ENCODE measurements at places on chromosomes 2 and 18.
A peak's percentile ranks its signal among the peaks of the same experiment; 100 is the strongest.

DNA sequence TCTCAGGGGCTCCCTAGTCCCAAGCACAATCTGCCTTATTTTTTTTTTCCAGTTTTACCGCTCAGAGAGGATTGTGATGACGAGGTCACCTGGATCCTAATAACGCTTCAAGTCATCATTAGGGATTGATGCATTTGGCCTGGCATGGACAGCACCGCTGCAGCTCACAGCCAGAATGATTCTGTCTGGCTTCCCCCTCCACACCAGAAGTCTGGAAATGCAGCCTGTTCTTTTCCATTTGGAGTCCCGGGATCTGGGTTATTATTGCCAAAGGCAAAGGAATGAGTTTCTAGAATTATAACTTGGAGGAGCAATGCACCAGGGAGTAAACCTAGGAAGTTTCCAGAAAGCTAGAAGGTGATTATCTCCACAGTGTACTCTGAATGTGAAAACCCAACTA, 81.1 kb upstream of the TAF1B start:
- peak overlapping the region; percentile 12 for H3K27ac ChIP-seq
- H3K4me1 ChIP-seq: peaks cover 3% of the 10 kb centered on the region
- H3K4me3 ChIP-seq: no peak overlapping the region
- peaks cover 3% of the 10 kb centered on the region for H3K27me3 ChIP-seq

DNA sequence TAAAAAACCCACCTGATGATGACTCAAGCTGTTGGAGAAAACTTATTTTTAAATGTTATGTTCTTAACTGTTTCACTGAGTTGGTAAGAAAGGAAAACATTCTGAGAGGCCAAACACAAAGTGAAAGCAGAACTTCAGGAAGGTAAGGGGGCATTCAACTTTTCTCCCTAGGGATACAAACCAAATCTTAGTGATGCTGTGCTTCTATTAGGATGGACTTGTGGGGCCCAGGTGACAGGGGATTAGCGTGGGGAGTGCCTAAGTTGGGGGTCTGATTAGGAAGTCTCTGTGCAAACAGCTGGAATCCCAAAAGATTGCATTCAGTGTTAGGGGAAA, 18.5 kb downstream of the PDCL3 start:
- H3K4me3 ChIP-seq: no peak overlapping the region
- peaks cover 9% of the 10 kb centered on the region for H3K36me3 ChIP-seq
- H3K27me3 ChIP-seq: no peaks in the 10 kb centered on the region

GRCh38 chr2:242065426-242065825, 195.9 kb downstream of the RTP5 start:
- no peak overlapping the region for H3K27ac ChIP-seq
- no peaks in the 10 kb centered on the region for H3K4me1 ChIP-seq
- H3K27me3 ChIP-seq: peaks cover 10% of the 10 kb centered on the region
- no peaks in the 10 kb centered on the region for H3K36me3 ChIP-seq
- no peak overlapping the region for H3K4me3 ChIP-seq

DNA sequence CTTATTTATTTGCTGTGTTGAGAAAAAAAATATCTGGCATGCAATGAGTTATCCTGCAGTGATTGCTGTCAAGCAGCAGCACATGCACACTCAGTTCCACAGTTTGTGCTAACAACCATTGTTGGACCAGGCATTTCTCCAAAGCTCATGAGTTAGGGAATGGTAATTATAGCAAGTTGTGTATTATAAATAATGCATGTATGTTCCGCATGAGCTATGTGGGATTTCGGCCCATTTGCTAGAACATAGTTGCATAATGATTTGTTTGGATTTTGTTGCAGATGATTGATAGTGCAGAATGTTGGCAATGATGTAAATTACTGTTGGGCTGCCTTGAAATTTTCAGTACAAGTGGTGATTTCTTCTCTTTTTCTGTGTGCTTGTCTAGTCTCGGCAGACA, 10.7 kb downstream of the KCNJ3 start:
- H3K27me3 ChIP-seq: no peaks in the 10 kb centered on the region
- H3K27ac ChIP-seq: no peak overlapping the region
- DNase-seq: no peak
- no peaks in the 10 kb centered on the region for H3K36me3 ChIP-seq
- H3K4me1 ChIP-seq: no peaks in the 10 kb centered on the region
- H3K4me3 ChIP-seq: no peak overlapping the region

DNA sequence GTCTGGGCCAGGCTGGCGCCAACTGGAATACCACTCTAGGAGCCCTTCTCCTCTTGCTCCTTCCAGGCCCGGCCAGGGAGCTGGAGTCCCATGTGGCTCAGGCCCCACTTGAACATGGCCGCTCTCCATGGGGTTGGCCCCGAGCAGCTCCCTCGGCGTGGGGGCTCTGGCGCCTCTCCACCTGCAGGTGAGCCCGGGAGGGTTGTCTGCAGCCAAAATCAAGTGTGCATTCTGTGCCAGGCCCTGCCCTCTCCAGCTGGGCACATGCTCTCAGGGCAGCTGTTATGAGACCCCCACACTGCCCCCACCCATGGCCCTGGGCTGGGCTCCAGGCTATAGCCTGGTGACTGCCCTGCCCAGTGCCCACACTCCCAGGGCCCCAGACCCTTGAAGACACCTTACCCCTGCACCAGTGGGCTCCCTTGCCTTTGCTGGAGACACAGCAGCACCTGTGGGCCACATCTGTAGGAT, 45.8 kb upstream of the HS6ST1 start:
- no peak overlapping the region for H3K27ac ChIP-seq
- no peak overlapping the region for H3K4me3 ChIP-seq
- H3K4me1 ChIP-seq: peaks cover 3% of the 10 kb centered on the region
- DNase-seq: no peak
